ENCODE measurements at places on chromosomes 6 and 20.

- DNase-seq: no peak
Observed at GRCh38 chr6:25963426-25964123, 973 bp downstream of the TRIM38 start.

- no peak for DNase-seq
Observed at GRCh38 chr6:7413151-7413823, 23.7 kb downstream of the RIOK1 start.

DNA sequence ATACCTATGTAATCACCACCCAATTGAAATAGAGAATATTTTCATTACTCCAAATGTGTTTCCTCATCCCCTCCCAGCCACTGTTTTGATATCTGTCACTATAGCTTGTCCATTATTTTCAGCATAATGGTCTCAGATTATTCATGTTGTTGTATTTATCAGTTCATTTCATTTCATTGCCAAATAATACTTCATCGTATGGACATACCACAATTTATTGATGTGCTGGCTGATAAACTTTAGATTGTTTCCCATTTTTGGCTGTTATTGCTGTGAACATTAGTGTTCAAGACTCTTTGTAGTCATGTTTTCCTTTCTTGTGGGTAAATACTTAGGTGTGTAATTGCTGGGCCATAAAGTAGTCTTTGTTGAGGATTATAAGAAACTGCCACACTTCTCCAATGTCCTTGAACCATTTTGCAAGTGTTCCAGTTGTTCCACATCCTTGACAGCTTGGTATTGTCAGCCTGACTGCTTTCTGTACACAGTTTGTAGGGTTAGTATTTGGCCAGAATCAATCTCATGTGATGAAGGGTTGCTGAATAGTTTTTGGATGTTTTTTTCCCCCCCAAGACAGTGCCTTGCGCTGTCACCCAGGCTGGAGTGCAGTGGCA is 44.3 kb downstream of the JARID2 start:
- DNase-seq: no peak

DNA sequence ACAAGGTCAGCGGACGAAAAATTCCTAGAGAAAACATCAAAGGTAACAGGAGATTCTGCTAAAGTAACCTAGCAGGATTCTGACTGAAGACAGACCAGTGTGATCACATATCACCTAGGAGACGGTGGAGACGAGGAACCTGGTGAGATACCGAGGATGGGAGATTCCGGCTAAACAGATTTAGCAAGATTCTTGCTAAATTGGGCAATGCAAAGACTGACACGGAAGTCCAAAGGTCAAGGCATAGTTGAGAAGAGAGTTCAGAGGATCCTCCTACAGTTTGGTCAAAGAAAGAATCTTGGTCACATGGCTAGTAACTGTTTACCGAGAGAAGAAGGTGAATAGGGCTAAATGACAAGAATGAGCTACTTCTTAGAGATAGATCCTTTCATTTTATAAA is 61.1 kb downstream of the TMEM170B start:
- DNase-seq: no peak

GRCh38 chr20:25223179-25223661 is 24.7 kb upstream of the PYGB start:
- DNase-seq: peak; percentile 73

GRCh38 chr6:111823831-111824607 is 49.2 kb downstream of the FYN start:
- DNase-seq: no peak

DNA sequence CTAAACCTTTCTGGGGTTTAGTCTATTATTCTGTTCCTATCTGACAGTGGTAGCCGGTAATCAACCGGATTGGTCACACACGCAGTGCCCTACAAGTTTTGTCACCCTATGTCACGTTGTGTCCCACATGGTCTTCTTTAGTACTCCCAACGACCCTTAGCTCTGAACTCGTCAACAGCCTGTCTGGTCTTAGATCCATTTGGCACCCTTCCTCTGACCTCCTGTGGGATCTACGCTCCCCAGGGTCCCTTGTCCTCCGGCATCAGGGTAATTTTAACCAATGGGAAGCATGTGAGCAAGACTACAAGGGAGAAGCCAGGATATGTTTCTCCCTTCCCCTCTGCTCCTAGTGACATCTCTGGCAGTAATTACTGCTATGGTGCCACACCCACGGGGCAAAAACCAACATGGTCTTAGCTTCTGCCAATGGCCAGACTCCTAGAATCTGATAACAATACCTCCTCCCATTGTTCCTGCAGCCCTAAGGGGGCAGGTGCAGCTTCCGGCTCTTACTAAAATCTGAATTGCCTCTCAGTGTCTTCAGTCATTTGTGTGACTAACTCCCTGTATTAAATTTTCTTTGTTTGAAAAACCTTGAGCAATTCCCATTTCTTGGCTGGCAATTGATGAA is 56.6 kb downstream of the MAFB start:
- no peak for DNase-seq

GRCh38 chr6:145704143-145704781 is 31.1 kb downstream of the EPM2A start:
- DNase-seq: no peak

GRCh38 chr20:35939264-35939663 is 15.0 kb downstream of the SCAND1 start:
- no peak for DNase-seq

GRCh38 chr6:82963191-82963925 is 102.3 kb downstream of the UBE3D start:
- DNase-seq: no peak

- no peak for DNase-seq
Observed at GRCh38 chr6:15460110-15460727, 202.6 kb downstream of the DTNBP1 start.

DNA sequence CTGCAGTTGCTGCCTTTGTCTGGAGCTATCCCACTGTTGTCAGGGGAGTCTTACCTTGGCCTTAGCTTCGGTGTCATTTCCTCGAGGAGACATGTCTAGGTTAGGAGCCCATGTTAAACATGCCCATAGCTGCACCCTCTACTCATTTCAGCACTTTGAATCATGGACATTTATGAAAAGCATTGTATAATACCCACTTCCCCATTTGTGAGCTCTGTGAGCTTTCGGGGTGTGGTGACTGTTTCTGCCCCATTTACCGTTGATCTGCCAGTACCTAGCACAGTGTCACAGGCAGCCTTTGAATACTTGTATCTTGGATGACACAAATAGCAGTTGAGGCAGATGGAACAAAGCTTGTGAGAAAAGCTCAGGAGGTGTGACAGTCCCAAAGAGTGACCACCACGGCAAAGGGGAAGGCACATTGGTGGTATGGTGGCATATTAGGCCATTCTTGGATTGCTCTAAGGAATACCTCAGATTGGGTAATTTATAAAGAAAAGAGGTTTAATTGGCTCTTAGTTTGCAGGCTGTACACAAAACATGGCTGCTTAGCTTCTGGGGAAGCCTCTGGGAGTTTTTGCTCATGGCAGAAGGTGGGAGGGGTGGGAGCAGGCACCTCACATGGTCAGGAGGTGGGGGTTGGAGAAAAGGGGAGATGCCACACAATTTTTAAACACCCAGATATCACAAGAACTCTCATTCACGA is 42.0 kb downstream of the JARID2 start:
- no peak for DNase-seq

GRCh38 chr6:154572556-154572955 is 62.1 kb upstream of the CNKSR3 start:
- DNase-seq: no peak

DNA sequence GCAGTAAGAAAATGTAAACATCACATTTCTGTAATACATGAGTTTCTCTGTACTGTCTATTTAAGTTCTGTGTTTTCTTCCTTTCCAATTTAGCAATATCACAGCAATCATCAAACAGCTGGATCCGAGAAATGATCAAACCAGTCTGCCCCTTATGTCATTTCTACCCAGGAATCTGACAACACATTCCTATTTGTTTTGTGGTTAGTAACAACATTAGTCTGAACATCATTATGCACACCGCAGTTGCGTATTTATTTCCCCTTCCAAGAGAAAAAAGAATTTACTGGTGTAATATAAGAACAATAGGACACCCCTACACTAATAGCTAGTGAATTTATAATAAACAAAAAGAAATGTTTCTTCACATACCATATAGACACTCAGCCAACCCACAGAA is 179.5 kb downstream of the BTBD9 start:
- DNase-seq: no peak

DNA sequence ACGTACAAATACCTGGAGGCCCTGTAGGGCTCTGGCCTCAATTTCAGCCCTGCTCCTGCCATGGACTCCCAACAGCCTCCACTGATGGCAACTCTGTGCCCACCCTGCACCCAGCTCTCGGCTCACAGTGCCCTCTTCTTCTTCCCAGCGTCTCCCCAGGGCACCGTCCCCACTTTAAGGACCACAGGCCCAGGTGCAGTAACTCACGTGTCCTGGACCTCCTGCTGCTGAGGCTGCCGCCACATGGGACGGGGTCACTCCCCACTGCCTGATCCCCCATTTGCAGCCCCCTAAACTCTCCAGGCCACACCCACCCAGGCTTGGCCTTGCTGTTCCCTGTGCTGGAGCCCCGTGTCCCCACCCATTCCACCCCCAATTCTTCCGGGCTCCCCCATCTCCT is 223.4 kb downstream of the PREX1 start:
- DNase-seq: no peak

GRCh38 chr6:40922281-40922680 is 116.7 kb downstream of the UNC5CL start:
- no peak for DNase-seq

DNA sequence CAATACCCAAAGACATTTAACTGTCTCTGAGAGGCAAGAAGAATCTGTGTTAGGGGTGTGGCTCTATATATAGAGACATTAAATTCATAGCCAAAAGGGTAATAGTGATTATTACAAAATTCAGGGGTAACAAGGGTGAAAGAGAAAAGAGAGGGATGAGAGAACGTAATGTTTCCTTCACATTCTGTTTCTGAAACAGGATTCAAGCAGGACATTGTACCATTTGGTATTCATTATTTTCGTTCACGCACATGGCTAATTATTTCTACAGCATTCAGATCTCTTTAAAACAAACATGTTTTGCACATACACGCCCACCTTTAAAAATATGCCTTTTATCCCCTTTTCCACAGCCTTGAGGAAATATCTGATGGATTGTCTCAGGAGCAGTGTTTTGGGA is 122.7 kb downstream of the GMPR start:
- DNase-seq: no peak

- no peak for DNase-seq
Observed at GRCh38 chr6:125273965-125274364, 27.8 kb downstream of the HDDC2 start.

DNA sequence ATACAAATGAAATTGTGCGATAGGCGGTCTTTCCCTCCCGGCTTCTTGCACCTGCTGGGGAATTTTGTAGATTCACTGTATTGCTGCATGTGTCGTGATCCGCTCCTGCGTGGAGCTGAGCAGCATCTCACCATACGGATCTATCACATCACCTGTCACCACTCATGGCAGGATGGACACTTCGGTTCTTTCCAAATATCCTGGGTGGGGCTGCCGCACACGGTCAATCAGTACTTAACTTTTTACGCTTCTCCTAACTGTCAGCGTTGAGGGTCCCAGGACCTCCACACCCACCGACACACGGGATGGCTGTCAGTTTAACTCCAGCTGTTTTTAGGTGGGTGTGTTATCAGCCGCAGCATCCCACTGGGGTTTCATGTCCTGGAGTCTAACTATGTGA is 19.2 kb downstream of the TAF4 start:
- no peak for DNase-seq

GRCh38 chr6:157099912-157100593 is 223.3 kb downstream of the TMEM242 start:
- peak; percentile 66 for DNase-seq

DNA sequence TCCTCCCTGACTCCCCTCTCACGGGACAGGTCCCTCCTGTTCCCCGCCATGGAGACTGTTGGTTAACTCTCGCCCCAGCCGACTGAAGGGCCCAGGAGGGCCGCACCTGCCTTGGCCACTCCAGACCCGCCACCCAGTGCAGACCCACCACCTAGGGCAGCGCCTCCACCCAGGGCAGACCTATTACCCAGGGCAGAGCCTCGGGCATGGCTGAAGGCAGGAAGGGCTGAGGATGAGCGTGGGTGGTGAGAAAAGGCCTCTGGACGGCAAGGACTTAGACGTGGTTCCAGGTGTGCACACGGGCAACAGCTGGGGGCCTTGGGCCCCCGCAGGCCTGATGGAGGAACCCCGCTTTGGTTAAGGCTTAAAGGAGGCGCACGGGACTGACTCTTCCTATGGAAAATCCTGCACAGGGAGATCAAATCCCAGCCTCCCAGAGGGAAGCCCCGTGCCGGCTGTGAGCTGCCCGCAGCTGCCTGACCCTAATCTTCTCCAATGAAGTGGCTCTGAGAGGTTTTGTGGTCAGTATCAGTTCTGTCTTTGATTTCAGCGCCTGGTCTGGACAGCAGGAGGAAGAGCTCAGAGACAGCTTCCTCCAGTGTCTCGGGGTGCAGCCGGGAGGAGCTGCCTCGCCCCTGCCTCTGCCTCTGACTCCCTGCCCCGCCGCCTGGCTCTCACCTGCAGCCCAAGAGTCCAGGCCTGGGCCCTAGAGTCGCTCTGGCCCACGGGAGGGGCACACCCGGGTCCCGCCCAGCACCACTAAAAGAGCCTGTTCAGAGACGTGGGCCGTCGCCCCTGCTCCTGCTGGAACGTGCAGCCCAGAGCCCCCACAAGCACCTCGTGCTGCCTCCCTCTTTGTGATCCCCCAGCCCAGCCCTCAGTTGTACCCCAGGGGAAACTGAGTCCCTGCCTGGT is 12.1 kb upstream of the CHRNA4 start:
- no peak for DNase-seq

- DNase-seq: no peak
Observed at GRCh38 chr6:101402622-101403031, 9.1 kb downstream of the GRIK2 start.

- peak; percentile 63 for DNase-seq
Observed at GRCh38 chr20:33674294-33675135, at the start of gene NECAB3. NECAB3 (minus strand) TSS chr20:33674428; CDS start chr20:33674352, 76 bp downstream.

DNA sequence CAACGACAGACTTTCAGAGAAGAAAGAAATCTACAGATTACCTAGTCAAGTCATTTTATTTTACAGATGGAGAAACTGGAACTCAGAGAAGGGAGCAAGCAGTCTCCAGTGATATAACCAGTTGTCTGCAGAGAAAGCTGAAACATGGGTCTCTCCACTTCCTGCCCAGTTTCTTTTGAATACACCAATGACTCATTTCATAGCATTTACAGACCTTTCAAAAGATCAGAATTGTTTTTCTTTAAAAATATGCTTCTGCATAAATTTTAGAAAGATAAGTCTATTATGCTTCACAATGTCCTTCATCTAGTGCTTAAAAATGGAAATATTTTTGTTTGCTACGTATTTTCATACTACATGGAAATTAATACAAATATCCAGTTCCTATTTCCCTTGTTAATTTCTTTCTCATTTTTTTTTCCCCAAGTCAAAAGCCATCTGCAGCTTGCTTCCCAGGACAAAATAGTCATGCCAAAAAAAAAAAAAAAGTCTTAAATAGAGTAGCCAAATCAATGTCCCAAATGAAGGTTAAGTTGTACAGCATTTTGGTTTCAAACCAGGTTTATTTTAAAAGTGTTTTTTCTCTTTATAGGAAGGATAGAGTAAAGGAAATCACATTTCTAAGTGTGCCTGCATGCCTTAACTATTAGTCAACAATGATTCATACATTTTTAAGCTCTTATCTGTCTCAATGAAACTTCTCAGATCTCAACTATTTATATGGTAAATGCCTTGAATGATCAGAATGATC is 36.9 kb downstream of the ARHGAP18 start:
- DNase-seq: peak; percentile 15

- no peak for DNase-seq
Observed at GRCh38 chr6:4964675-4965561, 38.9 kb downstream of the RPP40 start.
